Kasumi-1 (cell line): ENCODE measurements at places on chromosomes 13 and 19.

GRCh38 chr13:26326562-26326961, 72.6 kb downstream of the CDK8 start:
- no peak for DNase-seq

DNA sequence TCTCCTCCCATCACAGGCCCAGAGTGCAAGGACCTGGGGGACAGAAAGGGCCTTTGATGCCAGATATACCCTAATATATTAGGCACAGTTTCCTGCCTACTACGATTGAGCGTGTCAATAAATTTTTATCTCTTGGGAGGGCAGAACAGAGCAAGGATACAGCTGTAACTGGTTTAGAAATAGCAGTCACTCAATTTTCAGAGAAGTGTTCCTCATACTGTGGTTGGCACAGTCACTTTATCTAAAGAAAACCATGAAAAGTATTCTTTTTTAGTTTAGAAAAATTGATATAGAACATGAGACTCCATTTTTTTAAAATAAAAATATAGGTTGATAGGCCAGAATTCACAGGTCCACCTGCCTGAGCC, 460 bp upstream of the ZNF155 start:
- no peak for DNase-seq

DNA sequence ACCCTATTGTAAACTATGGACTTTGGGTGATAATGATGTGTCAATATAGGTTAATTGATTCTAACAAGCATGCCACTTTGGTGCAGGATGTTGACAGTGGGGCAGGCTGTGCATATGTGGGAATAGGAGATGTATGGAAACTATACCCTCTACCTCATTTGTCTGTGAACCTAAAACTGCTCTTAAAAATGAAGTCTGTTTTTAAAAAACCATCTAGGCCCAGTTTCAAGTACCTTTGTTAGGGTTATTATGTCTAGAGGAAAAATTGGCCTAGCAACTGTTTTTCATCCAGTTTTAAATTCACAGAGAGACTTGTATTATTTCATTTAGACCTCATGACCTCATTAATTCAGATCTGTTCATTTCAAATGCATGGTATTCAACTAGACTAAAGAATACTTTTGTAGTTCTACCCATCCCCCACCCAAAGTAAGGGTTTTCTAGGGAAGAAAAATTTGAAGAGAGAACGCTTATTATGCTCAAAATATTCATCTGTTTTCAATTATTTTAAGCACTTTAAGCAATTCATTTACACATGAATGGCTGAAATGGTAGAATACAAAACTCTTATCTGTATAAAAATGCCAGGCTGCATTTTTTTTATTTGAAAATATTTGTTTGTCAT, 1781.9 kb upstream of the MIR17HG start:
- no peak for DNase-seq

- peak; percentile 54 for DNase-seq
Observed at GRCh38 chr13:66138172-66138811, 1091.8 kb downstream of the PCDH9 start.

GRCh38 chr19:55603581-55604292, 1.7 kb upstream of the ZNF865 start:
- DNase-seq: no peak

GRCh38 chr19:2652504-2653099, 49.9 kb downstream of the GNG7 start:
- no peak for DNase-seq

GRCh38 chr19:45508417-45508860, 1.2 kb downstream of the VASP start:
- no peak for DNase-seq

DNA sequence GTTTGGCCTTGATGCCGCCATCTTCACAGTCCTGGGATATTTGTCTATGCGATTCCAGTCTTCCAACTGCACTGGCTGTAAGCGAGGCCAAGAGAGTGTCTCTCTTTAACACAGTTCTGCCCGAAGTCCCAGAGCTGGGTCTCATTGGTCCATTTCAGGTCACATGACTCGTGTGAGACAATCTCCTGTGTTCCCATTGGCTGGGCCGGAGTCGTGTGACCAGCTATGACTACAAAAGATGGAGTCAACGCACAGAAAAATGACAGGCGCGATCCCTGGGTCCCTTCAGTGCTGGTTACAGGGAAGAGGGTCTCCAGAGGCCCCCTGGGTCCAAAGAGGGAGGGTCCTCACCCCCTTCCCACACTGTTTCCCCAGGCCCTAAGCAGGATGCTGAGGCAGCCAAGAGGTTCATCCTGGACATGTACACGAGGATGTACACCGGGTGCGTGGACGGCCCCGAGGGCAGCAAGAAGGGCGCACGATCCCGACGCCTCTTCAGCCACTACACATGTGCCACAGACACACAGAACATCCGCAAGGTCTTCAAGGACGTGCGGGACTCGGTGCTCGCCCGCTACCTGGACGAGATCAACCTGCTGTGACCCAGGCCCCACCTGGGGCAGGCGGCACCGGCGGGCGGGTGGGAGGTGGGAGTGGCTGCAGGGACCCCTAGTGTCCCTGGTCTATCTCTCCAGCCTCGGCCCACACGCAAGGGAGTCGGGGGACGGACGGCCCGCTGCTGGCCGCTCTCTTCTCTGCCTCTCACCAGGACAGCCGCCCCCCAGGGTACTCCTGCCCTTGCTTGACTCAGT, 15.9 kb upstream of the S1PR4 start:
- DNase-seq: no peak

DNA sequence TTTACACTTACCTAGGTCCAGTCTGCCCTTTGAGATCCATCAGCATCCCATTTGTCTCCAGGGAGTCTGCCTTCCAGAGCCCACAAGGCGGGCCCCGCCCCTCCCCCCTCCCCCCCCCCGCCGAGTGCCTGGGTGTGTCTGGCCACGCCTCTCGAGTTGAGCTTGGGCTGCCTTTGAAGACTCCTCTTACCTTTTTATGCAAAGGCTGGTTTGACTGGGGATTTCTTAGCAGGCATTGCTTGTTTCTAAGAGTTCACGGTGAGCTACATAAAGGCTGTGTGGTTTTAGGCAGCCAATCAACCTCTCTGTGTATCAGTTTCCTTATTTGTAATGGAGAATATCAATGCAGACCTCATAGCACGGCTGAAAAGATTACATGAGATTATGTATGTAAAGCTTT, 11.3 kb downstream of the GPR12 start:
- DNase-seq: no peak
